ENCODE measurements at places on chromosomes 4 and X.

DNA sequence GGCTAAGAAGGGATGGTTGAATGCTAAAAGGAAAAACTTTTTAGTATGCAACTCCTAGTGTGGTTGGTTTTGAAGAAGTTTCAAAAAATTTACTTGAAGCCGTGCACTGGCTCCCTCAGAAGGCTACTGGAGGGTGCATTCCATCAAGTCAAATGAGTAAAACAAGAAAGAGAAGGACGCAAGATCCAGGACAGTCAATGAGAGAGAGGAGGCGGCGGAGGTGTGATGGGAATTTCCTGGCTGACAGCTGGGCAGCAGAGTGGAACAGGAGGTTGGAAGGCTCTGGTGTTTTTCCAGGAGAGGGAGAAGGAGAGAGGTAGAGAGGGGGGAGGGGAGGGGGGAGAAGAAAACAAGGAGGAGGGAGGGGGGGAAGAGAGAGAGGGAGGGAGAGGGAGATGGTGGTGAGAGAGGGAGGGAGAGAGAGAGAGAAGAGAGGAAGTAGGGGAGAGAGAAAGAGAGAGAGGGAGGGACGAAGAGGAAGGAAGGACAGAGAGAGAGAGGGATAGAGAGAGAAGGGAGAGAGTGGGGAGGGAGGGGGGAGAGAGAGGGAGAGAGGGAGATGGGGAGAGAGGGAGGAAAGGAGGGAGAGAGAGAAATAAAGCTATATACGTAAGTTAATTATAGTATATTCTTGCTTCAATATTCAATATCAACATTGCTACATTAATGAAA, 126.4 kb downstream of the SH3KBP1 start:
- DNase-seq, result no peak

- DNase-seq, result no peak
These were observed 335.3 kb downstream of the PABPC4L start for GRCh38 chr4:133866328-133866699.

GRCh38 chrX:119155416-119156035, 27.9 kb upstream of the KIAA1210 start:
- DNase-seq, result no peak

- DNase-seq, result no peak
These were observed 269.0 kb upstream of the PABPC4L start for GRCh38 chr4:134470544-134470943.

GRCh38 chrX:75038925-75039324, 113.7 kb upstream of the NEXMIF start:
- DNase-seq, result no peak

DNA sequence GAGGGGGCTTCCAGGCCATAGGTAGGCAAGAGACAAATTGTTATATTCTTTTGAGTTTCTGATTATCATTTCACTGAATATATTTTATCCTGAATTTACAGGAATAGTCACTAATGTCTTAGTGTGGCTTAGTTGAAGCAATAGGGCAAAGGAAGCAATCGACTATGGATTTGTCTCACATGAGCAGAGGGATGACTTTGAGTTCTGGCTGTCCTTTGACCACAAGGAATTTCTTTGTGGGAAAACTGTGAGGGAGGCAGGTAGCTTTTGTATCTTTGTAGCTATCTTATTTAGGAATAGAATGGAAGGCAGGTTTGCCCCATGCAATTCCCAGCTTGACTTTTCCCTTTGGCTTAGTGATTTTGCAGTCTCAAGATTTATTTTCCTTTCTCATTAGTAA, 207.3 kb upstream of the ANXA10 start:
- DNase-seq, result no peak

GRCh38 chrX:108029928-108030711, 14.7 kb upstream of the VSIG1 start:
- no peak for DNase-seq

- DNase-seq, result no peak
These were observed 2.3 kb downstream of the MAP3K15 start for GRCh38 chrX:19512961-19513360.

- no peak for DNase-seq
These were observed 1816.3 kb upstream of the TENM3 start for GRCh38 chr4:180426938-180427337.

DNA sequence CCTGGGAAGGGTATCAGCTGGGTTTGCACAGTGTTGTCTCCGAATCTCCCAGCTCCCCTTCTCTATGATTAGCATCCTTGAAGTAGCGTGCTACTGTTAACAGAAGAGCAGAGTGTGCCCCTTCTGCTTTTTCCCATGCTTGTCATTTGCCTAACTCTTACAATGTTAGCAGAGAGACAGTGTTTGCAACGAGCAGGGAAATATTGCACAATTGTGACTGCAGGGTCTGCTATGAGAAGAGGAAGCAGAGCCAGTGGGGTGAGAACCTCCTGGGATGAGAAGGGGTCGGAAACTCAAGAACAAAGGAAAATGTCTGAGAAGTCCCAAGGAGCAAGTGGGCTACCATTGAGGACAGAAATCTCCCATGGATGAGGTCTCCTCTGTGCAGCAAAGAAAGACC, 7.8 kb upstream of the CHRNA9 start:
- DNase-seq, result no peak

GRCh38 chr4:186948361-186949242, 224.9 kb upstream of the FAT1 start:
- DNase-seq, result no peak

DNA sequence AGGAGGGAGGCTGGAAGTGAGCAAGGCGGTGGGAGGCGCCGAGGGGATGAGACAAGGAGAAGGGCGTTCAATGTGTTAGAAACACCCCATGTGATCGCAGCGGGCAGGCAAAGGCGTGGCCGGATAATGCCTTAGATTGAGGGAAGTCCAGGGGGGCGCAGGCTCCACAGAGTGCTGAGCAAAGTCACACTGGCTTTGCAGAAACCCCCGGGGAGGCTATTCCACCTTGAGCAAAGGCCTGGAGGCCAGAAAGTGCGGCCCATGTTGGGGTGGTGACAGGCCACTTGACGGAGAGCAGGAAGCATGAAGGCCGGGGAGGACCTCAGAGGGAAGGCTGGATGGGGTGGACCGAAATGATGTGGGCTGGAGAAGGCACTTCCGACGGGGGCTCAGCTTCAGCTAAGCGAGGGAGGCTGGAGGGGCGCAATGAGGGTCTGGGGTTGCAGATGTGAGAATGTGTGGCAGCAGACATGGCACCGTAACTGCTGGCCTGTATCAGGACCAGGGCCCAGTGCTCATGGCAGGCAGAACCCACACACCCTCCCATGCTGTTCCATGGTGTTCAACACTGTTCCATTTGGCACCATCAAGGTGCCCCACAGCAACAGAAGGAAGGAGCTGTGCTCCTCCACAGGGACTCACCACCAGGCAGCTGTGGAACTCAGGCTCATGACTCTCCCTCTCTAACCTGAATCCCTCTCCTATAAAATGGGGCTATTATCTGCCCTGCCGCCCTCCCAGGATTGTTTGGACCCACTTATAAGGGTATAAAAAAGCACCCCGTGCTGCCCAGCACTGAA, 50.3 kb downstream of the HMX1 start:
- no peak for DNase-seq

GRCh38 chrX:40152741-40153344, 55.1 kb upstream of the BCOR start:
- no peak for DNase-seq

- no peak for DNase-seq
These were observed 22.2 kb downstream of the ETDC start for GRCh38 chrX:135331525-135331924.

DNA sequence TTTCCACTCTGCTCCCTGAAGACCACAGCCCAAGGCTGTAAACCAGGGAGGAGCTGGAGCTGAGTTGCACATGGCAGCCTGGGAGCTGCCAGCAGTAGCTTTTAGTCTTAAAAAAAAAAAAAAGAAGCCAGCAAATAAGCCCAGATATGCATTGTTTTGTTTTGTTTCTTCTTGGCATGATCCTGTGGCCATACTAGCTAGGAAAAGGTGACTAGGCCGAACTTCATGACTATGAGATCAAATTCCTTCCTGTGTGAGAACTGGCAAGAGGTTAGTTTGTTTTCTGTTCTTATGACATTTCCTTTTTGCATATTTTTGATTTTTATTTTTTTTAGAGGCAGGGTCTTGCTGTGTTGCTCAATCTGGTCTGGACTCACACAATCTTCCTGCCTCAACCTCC, 323.3 kb downstream of the DCTD start:
- no peak for DNase-seq

- DNase-seq, result no peak
These were observed 69.8 kb downstream of the HAUS3 start for GRCh38 chr4:2172161-2172560.

GRCh38 chr4:17702641-17703040, 78.8 kb downstream of the FAM184B start:
- DNase-seq, result no peak

- DNase-seq, result no peak
These were observed 230.6 kb downstream of the PCDH7 start for GRCh38 chr4:30950737-30951136.

- no peak for DNase-seq
These were observed 435 bp downstream of the DCX start for GRCh38 chrX:111411557-111411956.

DNA sequence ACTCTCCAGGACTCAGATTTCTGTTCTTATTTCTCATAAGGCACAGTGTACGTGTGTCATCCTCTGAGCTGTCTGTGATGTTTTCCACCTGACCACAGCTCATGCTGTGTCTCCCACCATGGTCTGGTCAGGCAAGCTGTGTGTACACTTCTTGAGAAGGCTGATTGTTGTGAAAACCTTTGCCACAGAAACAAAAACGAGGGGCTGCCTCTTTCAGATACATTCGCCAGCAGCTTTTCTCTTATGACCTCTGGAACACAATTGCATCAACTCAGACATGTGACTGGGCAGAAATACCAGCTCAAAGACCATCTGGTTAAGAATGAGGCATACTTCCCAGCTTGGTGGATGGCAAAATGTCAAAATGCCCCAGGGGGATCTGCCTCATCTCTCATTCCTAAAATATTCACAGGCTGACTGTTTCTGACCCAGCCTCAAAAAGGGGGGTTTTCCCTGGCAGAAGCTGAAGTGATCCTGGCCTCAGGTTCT, 46.1 kb downstream of the PGRMC2 start:
- peak; percentile 88 for DNase-seq

DNA sequence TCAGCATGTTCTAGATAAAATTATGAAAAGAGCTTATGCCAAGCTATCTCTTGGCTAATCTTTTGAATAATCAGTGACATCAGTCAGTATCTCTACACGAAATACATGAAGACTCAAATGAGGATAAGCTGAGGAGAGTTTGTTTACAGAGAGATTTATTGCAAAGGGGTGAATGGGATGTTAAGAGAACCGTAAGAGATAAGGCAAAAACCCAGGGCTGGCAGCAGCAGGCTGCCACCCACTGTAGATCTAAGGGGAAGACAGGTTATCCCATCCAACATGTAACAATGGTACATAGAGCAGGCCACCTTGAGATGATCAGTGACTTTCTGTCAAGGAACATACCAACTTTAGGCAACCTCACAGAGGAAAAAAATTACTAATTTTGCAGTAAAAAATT, 432.1 kb upstream of the NR3C2 start:
- no peak for DNase-seq

GRCh38 chrX:100717363-100717762, 14.6 kb downstream of the SYTL4 start:
- DNase-seq, result peak; percentile 3

DNA sequence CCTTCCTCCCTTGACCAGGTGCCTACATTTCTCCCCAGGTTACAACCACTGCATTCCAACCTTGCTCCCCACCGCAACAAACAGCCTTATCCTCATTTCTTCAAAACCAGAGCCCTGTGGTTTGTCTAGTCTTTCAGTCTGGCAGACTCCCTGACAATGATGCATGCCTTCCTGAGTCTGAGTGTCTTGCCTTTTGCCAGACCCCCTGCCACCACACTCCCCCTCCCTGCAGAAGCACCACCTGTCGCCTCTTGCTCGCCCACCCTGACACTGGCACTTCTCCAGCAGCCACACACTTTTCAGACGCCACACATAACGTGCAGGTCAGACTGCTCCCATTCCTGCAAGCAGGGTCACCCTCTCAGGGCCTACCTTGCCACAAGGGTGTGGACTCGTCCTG, 349.2 kb upstream of the NOCT start:
- DNase-seq, result no peak

DNA sequence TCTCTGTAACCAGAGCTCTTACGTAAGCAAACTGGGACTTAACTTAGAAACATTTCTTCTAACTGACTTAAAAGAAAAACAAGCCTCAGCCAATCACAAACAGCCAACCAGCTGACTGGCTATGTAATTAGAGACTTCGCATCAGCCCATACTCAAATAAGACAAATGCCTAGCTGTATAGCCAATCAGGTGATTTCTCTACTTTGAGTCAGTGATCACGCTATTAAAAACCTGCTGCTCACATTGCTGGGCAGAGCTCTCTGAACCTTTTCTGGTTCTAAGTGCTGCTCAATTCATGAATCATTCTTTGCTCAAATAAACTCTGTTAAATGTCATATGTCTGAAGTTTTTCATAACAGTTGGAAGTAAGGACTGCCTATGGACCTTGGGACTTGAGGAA, 9.9 kb upstream of the SMIM10L2A start:
- no peak for DNase-seq

- DNase-seq, result no peak
These were observed 87.3 kb downstream of the CFAP299 start for GRCh38 chr4:80422727-80423404.

GRCh38 chrX:46381630-46382029, 163.6 kb downstream of the ZNF674 start:
- no peak for DNase-seq

- DNase-seq, result no peak
These were observed 17.1 kb downstream of the PSAPL1 start for GRCh38 chr4:7417639-7418038.

GRCh38 chr4:89582756-89583505, 254.0 kb downstream of the SNCA start:
- no peak for DNase-seq

DNA sequence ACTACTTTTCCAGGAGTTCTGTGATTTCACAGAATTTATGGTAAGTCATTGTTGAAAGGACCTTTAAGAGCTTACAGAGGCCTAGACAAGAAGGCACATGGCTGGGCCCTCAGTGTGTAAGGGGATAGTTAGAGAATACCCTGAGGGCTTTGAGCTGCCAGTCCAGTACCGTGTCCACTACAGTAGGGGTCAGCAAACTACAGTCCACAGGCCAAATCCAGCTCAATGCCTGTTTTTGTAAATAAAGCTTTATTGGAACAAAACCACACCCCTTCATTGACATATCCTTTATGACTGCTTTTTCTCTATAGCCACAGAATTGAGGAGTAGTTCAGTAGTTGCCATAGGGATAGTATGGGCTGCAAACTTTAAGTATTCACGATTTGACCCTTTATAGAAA, 176.2 kb downstream of the MID1 start:
- no peak for DNase-seq

- DNase-seq, result no peak
These were observed 221.1 kb downstream of the PTTG2 start for GRCh38 chr4:38181286-38181685.
